ENCODE measurements at places on chromosomes 2 and 18.

- DNase-seq, result no peak
Measured at GRCh38 chr2:18514526-18515461, 45.7 kb downstream of the RDH14 start.

DNA sequence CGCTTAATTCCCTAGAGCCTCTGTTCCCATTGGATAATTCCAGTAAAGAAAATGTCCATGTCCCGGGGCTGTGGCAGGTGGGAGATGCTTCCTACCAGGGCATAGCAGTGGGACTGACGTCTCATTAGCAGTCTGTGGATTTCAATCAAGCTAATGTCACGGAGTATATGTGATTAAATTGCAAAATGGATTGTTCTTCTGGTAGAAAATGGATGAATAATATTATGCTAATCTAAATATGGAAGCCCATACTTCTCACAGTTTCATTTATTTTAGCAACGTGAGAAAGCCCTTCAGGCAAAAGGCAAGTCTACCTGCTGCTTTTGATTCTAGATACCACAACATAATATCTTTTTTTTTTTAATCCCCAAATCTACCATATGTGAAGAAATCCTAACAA is 185.5 kb downstream of the DNER start:
- DNase-seq, result no peak

GRCh38 chr2:225076125-225076524 is 33.9 kb upstream of the DOCK10 start:
- DNase-seq, result no peak

DNA sequence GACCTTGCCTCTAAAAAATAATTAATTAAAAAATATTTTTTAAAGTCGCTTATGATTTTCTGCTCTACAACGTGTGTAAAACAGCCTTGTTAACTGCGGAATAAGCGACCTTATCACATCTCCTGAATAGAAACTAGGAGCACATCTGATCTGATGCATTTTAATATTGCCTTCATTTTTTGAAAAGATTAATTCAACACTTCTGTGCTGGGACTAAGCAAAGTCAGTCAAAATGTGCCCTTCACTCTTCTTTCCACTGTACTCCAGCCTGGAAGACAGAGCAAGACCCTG is 12.6 kb downstream of the CLEC4F start:
- no peak for DNase-seq

GRCh38 chr2:198692907-198693510 is 764.7 kb downstream of the SATB2 start:
- no peak for DNase-seq

- DNase-seq, result no peak
Measured at GRCh38 chr2:220215785-220216184, 588.4 kb downstream of the SLC4A3 start.

DNA sequence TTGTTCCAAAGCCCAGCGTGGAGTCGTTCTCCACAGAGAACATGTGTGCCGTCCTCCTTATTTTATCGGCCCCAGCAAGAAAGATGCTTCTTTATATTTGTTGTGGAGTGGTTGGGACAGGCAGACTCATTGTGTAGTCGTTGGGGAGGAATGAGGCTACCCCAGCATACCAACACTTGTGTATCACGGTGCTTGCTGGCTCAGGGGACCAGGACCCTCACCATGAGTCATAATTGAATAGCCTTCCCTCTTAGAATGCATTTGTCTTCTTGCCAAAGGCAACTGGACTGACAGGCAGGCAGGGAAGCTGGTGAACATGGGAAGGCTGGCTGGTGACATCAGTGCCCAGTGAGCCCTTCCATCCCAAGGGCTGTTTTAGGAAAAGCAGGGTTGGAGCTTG is 4.7 kb downstream of the CAPN10 start:
- no peak for DNase-seq

- DNase-seq, result no peak
Measured at GRCh38 chr2:238504181-238504931, 77.6 kb downstream of the ASB1 start.

GRCh38 chr2:147214914-147215313 is 629.9 kb upstream of the ACVR2A start:
- no peak for DNase-seq

- no peak for DNase-seq
Measured at GRCh38 chr18:68725346-68725745, 10.4 kb upstream of the TMX3 start.

- DNase-seq, result no peak
Measured at GRCh38 chr2:84537251-84537650, 21.0 kb downstream of the DNAH6 start.

DNA sequence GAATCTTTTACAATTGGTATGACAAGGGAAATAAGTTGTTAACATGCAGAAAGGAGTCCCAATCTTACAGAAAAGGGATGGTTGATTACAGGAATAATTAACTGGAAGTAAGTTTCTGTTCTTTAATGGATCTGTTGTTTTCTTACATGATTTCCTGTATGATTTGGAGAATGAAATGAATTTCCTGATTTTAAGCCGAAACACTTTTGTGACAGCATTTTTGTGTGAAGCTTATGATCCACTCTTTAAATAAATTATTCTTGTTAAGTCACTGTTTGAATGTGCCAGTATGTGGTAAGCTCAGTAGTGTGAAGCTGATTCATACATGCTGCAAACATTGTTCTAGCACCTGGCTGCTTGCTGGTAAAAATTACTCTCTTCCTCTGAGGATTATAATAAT is 516.2 kb downstream of the DCDC2C start:
- DNase-seq, result no peak

GRCh38 chr18:28267878-28268625 is 91.1 kb upstream of the CDH2 start:
- DNase-seq, result no peak

DNA sequence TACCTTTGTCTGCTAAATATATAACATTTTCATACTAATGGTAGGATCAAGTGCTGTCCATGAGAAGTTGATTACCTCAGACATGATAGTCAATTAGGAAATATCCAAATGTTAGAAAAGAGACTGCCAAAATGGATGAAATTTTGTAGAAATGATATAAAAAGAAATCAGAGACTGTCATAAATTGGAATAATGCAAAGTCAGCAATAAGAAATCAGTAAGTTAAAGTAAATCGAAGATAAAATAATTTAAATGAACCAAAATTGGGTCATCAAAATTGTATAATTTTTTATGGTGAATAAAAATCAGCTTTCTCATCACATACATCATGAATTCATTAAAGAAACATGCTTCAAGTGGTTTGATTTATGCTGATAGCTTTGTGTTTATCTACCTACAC is 165.3 kb upstream of the CDH2 start:
- no peak for DNase-seq

GRCh38 chr2:61443342-61444041 is 27.4 kb downstream of the USP34 start:
- no peak for DNase-seq

DNA sequence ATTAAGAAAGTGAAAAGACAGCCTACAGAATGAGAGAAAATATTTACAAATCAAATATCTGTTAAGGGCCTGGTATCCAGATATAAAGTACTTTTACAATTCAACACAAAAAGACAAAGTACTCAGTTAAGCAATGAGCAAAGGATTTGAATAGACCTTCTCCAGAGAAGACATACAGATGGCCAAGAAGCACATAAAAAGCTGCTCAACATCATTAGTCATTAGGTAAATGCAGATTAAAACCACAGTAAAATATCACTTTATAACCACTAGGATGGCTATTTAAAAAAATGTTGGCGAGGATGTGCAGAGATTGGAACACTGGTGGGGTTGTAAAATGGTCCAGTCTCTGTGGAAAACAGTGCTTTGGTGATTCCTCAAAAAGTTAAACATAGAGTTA is 38.9 kb downstream of the RAB31 start:
- DNase-seq, result no peak

GRCh38 chr2:130849896-130850787 is 13.4 kb downstream of the ARHGEF4 start:
- no peak for DNase-seq

GRCh38 chr2:1678609-1679008 is 65.7 kb downstream of the PXDN start:
- no peak for DNase-seq

DNA sequence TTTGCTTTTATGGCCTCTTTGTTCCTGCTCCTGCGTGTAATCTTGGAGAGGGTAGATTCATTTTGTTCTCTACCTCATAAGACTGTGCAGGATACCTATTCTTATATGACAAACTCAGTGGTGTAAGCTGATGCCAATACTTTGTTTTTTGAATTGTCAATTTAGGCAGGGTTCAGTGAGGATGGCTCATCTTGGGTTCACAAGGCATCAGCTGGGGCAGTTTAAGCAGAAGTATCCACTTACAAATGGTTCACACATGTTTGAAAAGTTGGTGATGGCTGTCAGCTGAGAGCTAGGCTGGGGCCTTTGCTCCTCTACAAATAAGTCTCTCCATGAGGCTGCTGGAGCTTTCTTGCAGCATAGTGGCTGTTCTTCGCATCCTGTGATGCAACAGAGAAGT is 920.6 kb upstream of the PIK3C3 start:
- no peak for DNase-seq

GRCh38 chr2:85605406-85606115 is 3.1 kb upstream of the TMEM150A start:
- DNase-seq, result no peak

GRCh38 chr2:86211033-86211795 is 12.0 kb downstream of the MRPL35 start:
- no peak for DNase-seq

DNA sequence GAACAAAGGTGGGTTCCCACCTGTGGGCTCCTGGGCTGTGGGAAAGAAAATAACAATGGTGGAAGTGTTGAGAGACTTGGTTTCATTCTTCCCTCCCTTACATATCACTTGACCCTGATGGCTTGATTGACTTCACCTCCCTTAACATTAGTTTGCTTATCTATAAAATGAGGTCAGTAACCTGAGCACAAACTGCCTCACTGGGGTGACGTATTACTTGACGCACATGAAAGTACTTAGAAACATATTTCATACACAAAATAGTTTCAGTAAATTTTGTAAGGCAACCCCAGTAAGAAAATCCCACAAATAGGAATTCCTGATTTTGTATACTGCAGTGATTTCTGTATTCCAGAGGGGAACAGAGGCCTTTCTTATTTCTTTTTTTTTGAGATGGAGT is 29.4 kb upstream of the LPIN2 start:
- no peak for DNase-seq

DNA sequence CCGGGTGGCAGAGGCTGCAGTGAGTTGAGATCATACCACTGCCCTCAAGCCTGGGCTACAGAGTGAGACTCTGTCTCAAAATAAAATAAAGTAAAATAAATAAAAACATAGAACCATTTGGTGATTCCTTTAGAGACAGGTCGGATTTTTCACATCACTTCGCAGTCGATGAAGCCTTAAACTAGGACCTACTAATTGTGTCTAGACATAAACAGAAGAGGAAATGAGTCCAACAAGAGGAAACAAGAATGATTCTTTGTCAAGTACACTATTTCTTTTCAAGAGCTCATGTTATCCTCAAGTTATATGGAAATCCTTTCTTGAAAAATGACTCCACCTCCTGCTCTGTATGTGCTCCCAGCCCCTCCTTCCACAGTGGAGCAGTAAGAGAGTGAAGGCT is 758.9 kb downstream of the DPP10 start:
- DNase-seq, result no peak

DNA sequence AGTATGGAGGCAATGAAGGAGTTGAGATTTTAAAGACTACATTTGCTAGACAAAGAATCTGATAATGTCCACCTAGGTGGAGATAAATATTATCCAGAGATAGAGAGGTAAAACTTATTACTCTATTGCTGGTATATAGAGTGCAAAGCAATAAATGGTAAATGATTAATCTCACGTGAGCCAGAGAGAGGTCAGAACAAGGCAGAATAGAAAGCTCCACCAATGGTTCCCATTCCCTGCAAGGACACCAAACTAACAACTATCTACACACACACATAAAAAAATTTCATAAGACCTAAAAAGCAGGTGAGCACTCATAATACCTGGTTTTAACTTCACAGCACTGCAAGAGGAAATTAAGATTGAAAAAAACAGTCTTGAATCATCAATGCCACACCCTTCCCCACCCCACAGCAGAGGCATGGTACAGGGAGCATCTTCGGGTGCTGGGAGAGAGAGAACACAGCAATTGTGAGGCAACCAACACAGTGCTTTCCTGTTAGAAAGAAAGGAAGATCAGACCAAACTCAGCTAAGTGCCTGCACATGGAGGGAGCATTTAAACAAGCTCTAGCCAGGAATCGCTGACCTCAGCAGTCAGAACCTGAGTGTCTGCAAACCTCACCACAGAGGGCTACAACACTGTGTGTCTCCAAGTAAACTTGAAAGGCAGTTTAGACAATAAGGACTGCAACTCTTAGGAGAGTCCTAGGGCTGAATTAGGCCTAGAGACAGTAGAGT is 1432.6 kb upstream of the TMEFF2 start:
- DNase-seq, result no peak

DNA sequence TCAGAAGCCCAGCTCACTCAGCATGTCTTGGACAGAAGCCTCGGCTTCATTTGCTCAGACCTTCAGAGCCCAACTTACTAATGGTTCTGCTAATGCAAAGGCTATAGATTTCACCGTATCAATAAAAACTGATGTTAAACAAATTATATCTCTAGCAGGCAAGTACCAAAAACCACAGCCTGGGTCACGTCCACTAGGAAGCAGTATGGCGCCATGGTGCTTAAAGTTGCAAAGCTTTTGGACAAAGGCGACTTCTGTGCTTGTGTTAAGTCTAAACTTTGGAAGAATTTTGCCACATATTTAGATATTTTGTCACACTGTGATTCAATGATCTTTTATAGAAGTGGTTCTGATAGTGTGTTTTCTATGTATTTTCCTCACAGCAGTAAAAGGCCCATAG is 276.8 kb upstream of the PARD3B start:
- no peak for DNase-seq

DNA sequence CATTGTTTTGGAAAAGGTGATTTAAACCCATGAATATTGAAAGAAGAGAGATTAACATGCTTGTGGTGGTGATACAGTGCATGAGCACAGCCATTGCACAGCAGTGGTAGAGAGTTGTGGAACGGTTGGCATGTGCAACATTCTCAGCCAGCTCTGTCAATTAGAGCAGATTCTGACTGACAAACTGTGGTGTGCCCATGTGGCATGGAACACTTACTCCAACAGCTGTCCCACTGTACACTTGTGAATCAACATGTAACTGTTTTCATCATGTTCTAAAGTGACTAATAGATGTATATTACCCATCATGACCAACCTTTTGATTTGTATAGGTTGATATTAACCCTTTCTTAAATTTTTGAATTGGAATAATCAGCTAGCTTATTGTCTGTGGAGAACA is 55.6 kb downstream of the PKP4 start:
- DNase-seq, result no peak

DNA sequence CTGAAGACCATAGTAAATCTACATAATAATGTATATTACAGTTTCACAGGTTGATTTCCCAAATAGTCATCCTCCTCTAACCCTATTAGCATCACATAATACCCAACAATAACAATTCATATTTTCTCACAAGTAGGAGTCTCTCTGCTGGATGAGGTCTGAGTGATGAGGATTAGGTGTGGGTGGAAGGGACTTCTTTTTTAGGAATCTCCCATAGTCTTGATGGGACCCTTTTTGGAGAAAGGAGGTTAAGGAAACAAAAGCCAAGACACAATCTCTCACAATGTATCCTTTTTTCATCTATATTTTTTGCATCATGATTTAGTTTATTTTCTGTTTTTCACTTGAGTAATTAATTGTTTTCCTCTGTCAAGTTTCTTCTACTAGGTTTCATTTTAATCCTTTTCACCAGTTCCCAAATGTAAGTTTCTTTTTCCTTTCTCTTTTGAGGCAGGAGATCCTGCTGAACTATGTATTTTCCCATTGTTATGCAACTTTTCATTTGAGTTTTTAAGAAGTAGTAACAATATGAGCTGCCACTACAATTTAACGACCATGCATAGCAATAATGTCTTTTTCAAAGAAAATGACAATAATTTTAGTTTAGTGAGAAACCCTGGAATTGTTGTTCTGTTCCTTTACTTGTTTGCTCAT is 2.5 kb upstream of the IFIH1 start:
- no peak for DNase-seq

All from CD4-positive, alpha-beta T cell treated with Interleukin-17A for 1 hour (primary cell).